HCT116 (cell line): ENCODE measurements at places on chromosomes 4 and X. TPM values are rescaled to one million over a fixed set of nuclear protein-coding genes. Genes with fewer than 3 reads are reported as not detected.

DNA sequence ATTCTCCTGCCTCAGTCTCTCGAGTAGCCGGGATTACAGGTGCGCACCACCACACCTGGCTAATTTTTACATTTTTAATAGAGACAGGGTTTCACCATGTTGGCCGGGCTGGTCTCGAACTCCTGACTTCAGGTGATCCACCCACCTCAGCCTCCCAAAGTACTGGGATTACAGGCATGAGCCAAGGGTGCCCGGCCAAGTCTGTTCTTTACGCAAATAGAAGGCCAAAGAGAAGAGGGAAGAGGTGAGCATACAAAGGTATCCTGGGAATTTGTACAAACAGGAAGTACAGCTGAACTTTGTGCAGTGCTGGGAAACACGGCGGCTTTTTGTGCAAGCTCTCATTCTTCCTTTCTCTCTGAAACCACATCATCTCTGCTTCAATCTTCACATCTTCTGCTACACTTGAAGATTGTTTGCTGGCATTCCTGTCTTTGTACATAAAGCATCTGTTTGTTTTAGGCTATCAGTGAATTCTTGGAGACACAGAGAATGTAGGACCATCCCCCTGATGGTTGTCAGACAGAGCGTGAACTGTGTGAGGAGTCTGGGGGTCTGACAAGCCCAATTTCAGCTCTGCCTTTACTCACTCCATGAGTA lies 71.9 kb upstream of the PRSS48 start:
- H3K36me3 ChIP-seq = no peaks in the 10 kb centered on the region
- H3K27ac ChIP-seq = no peak overlapping the region
- no peaks in the 10 kb centered on the region for H3K4me1 ChIP-seq
- no peaks in the 10 kb centered on the region for H3K27me3 ChIP-seq
- H3K4me3 ChIP-seq = no peak overlapping the region

DNA sequence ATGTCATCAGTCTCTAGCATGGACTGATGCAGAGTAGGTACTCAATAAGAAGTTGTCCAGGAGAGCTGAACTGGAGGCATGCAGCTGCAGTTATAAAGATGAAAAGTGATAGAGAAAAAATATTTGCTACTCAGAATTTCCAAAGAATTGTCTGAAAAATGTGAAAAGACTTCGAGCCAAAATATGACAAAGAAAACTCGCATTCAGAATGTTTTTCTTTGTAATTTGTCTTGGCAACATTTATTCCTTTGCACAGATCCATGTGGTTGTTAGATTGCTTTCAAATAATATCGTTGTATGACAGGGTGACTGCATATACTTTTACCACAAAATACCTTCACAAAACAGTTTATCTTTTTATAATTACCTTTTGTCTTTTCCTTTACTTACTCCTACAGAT lies 128.0 kb upstream of the SLC4A4 start:
- no peak overlapping the region for H3K27ac ChIP-seq
- no peaks in the 10 kb centered on the region for H3K36me3 ChIP-seq
- H3K4me3 ChIP-seq = no peak overlapping the region
- no peak for DNase-seq
- H3K4me1 ChIP-seq = no peaks in the 10 kb centered on the region

- H3K27ac ChIP-seq = no peak overlapping the region
- no peaks in the 10 kb centered on the region for H3K27me3 ChIP-seq
- H3K4me1 ChIP-seq = no peaks in the 10 kb centered on the region
- no peaks in the 10 kb centered on the region for H3K36me3 ChIP-seq
Observed at GRCh38 chr4:100100985-100101384, 89.3 kb downstream of the DDIT4L start.

DNA sequence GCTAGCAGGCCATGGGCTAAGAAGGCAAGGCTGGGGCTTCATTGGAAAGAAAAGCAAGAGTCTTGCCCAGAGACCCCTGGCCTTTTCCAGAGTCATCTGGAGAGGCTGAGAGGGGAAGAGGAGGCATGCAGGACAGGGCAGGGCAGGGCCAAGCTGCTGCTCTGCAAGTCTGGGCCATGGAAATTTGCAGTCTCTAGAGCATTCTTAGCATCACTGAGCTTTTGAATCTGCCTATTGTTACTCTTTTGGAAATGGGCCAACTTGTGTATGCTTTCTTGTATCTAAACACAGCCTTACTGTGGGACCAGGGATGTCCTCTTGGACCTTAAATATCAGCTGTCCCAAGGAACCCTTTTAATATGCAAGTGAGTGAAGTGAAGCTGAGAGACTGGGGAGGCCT lies 560.5 kb downstream of the MID1IP1 start:
- H3K4me3 ChIP-seq = no peak overlapping the region
- peaks cover 4% of the 10 kb centered on the region; the same call in 1 of the 2 replicates for H3K27me3 ChIP-seq
- H3K27ac ChIP-seq = no peak overlapping the region

DNA sequence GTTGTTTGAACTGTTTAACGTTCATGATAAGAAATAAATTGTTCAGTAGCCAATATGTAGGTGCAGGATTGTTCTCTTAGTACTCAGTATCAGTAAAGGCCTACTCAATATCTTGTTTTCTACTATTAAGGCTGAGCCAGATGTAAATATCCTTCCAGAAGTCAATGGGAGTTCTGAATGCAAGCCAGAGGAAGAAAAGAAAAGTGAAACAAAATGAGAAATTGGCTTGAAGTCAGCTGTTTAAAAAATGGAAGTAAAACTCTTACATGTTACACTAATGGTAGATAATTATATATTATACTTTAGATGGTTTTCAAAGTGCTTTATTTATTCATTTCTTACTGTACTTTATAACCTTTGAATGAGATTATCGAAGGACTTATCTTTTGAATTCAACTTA lies 1417.9 kb downstream of the ADGRL3 start:
- DNase-seq = no peak
- no peak overlapping the region for H3K4me3 ChIP-seq
- no peaks in the 10 kb centered on the region for H3K4me1 ChIP-seq
- H3K36me3 ChIP-seq = no peaks in the 10 kb centered on the region
- H3K27ac ChIP-seq = no peak overlapping the region
- H3K27me3 ChIP-seq = no peaks in the 10 kb centered on the region

- no peaks in the 10 kb centered on the region for H3K27me3 ChIP-seq
- H3K4me3 ChIP-seq = no peak overlapping the region
- H3K36me3 ChIP-seq = no peaks in the 10 kb centered on the region
Observed at GRCh38 chr4:123200051-123200940, 196.3 kb upstream of the SPRY1 start.

GRCh38 chr4:1357356-1358248 lies 10.6 kb downstream of the UVSSA start:
- peaks cover 5% of the 10 kb centered on the region; the same call in 1 of the 2 replicates for H3K4me1 ChIP-seq
- H3K27me3 ChIP-seq = no peaks in the 10 kb centered on the region
- no peak overlapping the region for H3K27ac ChIP-seq
- no peak overlapping the region for H3K4me3 ChIP-seq
- H3K36me3 ChIP-seq = no peaks in the 10 kb centered on the region; the same call in 1 of the 2 replicates

DNA sequence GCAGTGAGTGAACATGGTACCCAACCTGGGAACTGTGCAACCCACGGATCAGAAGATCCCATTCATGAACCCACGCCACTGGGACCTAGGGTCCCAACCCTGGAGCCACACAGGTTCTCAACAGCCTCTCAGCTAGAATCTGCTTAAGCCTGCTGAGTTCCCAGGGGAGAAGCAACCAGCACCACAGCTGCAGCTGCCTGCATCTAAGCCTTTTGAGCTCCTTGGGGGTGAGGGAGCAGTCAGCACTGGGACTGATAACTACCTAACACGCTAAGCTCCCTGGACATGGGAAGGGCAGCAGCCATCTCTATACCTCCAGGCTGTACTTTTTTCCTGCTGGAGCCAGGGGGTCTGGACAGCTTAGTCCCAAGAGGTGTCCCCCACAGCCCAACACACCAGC lies 179.3 kb downstream of the IL15 start:
- H3K27ac ChIP-seq = no peak overlapping the region
- no peaks in the 10 kb centered on the region for H3K36me3 ChIP-seq
- H3K27me3 ChIP-seq = no peaks in the 10 kb centered on the region
- DNase-seq = no peak
- no peaks in the 10 kb centered on the region for H3K4me1 ChIP-seq
- no peak overlapping the region for H3K4me3 ChIP-seq

GRCh38 chr4:47390428-47391125 lies 72.9 kb downstream of the COMMD8 start:
- no peak for DNase-seq
- H3K36me3 ChIP-seq = no peaks in the 10 kb centered on the region
- H3K27ac ChIP-seq = no peak overlapping the region
- no peak overlapping the region for H3K4me3 ChIP-seq
- no peaks in the 10 kb centered on the region for H3K4me1 ChIP-seq
- peaks cover 8% of the 10 kb centered on the region for H3K27me3 ChIP-seq

- H3K27ac ChIP-seq = no peak overlapping the region
- no peak for DNase-seq
- H3K4me3 ChIP-seq = no peak overlapping the region
- no peaks in the 10 kb centered on the region for H3K27me3 ChIP-seq
- no peaks in the 10 kb centered on the region for H3K36me3 ChIP-seq
Observed at GRCh38 chr4:106358899-106359298, 9.7 kb downstream of the GIMD1 start.

GRCh38 chr4:145566086-145566708 lies 53.0 kb upstream of the MMAA start:
- H3K27ac ChIP-seq = no peak overlapping the region
- H3K4me1 ChIP-seq = no peaks in the 10 kb centered on the region
- no peaks in the 10 kb centered on the region for H3K36me3 ChIP-seq
- H3K27me3 ChIP-seq = no peaks in the 10 kb centered on the region
- H3K4me3 ChIP-seq = no peak overlapping the region
- DNase-seq = no peak

- H3K27me3 ChIP-seq = no peaks in the 10 kb centered on the region
- peak; percentile 27 for DNase-seq
- peak overlapping the region; percentile 59 for H3K27ac ChIP-seq
- H3K4me1 ChIP-seq = peaks cover 16% of the 10 kb centered on the region
- no peaks in the 10 kb centered on the region for H3K36me3 ChIP-seq
Observed at GRCh38 chrX:154526901-154527675, 11.1 kb upstream of the FAM3A start.

DNA sequence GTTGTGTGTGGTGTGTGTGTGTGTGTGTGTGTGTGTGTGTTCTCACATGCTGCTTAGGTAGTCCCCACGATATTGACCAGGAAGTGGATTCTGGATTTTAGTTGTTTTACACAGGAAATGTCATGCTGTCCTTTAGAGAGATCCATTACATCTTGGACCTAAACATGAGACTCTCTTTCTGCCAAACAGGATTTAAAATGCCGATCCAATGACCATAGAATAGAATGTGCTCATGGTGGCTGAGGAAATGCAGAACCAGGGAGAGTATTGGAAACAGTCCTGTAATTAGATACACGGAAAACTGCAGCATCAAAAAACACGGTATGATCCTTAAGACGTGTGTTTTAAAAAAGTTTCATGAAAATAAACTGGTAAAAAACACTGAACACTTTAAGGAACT lies 347.8 kb upstream of the FRG1 start:
- H3K4me1 ChIP-seq = no peaks in the 10 kb centered on the region
- H3K27me3 ChIP-seq = no peaks in the 10 kb centered on the region
- no peak for DNase-seq

GRCh38 chrX:107226757-107227156 lies 20.3 kb downstream of the DNAAF6 start:
- H3K4me1 ChIP-seq = no peaks in the 10 kb centered on the region
- no peak overlapping the region for H3K27ac ChIP-seq
- no peak overlapping the region for H3K4me3 ChIP-seq
- no peaks in the 10 kb centered on the region for H3K27me3 ChIP-seq

DNA sequence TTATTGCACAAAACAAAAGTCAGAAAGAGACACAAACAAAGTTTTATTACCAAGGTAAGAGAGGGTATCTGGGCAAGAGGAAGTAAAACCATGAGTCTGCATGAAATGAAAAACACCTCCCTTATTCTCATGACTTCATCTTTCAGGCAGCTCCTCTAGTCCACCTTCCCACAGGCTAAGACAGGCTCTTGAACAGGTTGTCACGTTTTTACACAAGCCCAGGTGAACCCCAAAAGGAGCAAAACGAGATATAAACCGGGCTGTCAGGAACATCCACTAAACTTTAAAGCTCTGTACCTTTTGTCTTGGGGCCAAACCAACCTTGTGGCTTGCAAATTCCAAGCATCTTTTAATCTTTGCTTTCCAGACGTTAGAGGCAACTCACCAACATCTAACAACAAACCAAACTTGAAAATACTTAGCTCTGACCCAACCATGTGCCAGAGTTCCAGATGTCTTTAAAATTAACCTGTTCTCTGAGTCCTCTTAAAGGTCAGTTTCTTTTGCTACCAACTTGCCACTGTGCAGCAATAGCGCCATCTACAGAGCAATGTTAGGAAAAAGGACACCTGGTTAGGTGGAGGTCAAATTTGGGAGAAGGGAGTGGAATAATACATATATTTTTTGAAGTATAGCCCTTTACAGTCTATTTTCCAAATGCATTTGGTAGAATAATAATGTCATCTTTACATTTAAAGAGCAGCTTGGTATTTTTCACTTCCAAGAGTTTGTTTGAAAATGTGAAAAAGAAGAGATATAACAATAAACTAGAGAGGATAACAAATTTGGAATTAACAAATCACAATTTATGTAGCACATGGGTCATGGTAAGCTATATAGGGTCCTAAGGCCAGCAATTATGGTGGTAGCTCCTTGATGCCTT lies 73.1 kb downstream of the QRFPR start:
- H3K27me3 ChIP-seq = no peaks in the 10 kb centered on the region
- no peak overlapping the region for H3K27ac ChIP-seq
- no peaks in the 10 kb centered on the region for H3K4me1 ChIP-seq
- no peaks in the 10 kb centered on the region for H3K36me3 ChIP-seq

- H3K4me3 ChIP-seq = no peak overlapping the region
- no peak overlapping the region for H3K27ac ChIP-seq
- H3K27me3 ChIP-seq = no peaks in the 10 kb centered on the region
- no peaks in the 10 kb centered on the region for H3K36me3 ChIP-seq
- no peaks in the 10 kb centered on the region for H3K4me1 ChIP-seq
Observed at GRCh38 chr4:181944527-181944926, 298.7 kb upstream of the TENM3 start.

- DNase-seq = no peak
- H3K36me3 ChIP-seq = no peaks in the 10 kb centered on the region
Observed at GRCh38 chr4:83196921-83197320, 82.4 kb upstream of the PLAC8 start.

DNA sequence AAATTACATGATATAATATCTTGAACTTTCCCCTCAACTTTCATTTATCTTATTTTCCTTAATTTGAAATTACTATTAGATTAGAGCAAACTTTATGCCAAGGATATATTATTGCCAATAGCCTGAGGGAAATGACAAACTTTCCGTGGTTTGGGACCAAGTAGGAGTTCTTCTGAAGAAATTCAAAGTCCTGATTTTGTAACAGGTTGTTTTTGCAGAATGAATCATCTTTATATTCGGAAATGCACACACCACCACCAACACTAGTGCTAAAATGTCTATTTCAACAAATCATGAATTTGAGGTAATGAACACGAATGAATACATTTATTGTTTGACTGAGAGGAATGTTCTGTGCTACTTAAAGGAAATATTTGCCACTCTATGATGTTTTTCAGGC lies 226.7 kb downstream of the GRIA2 start:
- H3K36me3 ChIP-seq = no peaks in the 10 kb centered on the region
- DNase-seq = no peak
- H3K4me3 ChIP-seq = no peak overlapping the region
- H3K27me3 ChIP-seq = no peaks in the 10 kb centered on the region

The PARM1 gene
- 11.7 TPM for total RNA-seq

The PPAT gene
- total RNA-seq = 78.6 TPM

The PASD1 gene
- total RNA-seq = not detected

The TACR3 gene
- not detected for total RNA-seq

The TEC gene
- total RNA-seq = 4.5 TPM

The TEX13B gene
- not detected for total RNA-seq

The NSD2 gene
- total RNA-seq = 145 TPM
